Epithelial cell of esophagus (primary cell): ENCODE measurements at places on chromosomes 6 and 20.

GRCh38 chr6:133136177-133136880, 104.8 kb upstream of the EYA4 start:
- no peak for DNase-seq

GRCh38 chr6:24721461-24722215, 2.7 kb upstream of the C6orf62 start:
- no peak for DNase-seq

- peak; percentile 23 for DNase-seq
Observed at GRCh38 chr20:32605167-32605656, 20.1 kb upstream of the NOL4L start.

DNA sequence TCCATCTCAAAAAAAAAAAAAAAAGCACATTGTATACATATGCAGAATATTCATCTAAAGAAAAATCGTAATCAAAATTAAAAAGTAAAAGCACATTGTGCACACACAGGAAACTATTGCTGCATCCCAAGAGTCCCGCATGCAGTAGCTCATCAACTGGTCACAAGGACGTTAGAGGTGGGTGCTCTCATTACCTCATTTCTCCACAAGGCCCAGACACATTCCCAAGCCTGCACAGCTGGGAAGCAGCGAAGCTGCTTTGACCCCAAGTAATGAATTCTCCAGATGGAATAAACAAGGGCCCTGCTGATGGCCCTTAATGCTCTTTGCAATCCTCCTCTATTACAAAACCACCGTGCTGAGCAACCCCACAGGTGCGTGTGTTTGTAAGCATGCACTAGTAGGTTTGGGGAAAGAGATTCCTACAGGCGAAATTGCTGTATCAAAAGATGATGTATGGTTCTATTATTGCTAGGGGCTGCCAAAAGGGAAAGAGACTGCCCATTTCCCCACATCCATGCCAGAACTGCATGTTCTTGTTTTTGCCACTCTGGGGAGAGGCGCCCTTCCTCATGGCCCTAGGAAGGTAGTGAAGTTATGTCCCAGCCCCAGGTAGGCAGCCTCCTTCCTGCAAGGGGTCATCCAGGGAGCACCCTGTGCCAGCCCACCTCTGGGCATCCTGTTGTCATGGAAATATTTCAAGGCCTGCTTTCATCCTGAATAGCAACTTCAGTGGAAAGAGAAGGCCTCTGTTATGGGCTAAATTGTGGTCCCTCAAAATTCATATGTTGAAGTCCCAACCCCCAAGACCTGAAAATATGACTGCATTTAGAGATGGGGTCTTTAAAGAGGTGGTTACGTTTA, 34.6 kb upstream of the PTGIS start:
- DNase-seq, result no peak

DNA sequence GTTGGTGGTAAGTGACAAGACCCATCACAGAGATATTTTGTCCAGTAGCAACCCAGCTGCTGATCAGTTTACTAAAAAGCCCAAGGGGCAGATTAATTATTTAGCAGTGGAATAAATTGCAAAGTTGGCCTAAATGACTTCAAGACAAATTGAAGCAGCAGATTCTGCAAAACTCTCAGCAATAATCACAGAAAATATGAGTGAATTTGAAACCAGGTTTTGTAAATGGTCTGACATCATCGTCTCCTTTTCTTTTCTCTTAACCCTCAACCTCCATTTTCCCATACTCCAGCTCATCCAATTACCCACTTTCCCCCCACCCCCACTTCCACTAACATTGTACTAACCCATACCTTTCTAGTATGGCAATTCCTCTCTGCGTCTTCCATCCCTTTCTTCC, 11.3 kb upstream of the PTPRK start:
- no peak for DNase-seq

DNA sequence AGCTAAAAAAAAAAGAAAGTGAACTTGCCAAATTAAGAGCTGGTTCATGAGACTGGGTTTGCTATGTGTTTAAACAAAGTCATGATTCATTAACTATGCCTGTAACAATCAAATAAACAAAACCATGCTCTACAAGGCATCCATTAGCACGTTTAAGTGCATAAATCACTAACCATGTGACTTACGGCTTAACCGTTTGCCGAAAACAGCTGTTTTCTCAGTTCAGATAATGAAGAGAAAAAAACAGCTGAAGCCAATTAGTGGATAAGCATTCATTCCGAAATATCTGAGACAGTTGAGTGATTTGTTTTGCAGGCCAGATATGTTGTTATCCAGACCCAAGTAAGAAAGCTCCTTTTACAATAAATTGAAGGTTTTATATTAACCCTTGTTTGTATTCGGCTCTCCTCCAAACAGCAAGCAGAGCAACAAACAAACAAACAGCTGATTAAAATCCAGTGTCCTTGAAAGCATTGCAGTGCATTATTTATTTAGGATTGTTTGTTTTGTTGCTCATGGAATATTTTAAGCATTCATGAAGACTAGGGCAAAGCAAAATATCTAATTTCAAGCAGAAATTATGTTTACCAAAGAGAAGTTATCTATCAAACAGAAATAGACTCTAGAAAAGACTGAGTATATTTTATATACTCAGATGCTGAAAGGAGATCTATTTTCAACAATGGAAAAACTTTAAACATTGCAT, 343.5 kb downstream of the RFPL4B start:
- DNase-seq, result no peak

DNA sequence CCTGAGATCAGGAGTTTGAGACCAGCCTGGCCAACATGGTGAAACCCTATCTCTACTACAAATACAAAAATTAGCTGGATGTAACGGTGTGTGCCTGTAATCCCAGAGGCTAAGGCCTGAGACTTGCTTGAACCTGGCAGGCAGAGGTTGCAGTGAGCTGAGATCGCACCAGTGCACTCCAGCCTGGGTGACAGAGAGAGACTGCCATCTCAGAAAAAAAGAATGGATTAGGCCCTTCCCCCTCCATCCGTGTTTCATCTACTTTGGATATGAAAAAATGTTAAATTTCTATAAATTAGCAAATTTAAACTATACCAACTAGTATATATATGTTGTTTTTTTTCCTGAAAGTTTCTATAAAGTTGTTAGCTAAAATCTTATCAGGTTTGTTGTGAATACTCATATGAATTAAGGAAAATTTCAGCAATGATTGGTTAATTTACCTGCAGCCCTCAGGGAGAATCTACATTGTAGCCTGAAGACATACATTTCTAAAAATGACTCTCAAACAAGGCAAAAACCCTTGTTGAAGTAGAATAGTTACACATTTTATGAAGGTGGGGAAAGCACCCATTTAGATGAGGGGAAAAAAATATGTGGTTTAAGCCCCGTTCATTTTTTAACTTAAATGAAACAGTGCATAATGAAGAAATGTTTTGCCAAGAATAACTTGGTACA, 120.9 kb downstream of the TIAM2 start:
- no peak for DNase-seq

DNA sequence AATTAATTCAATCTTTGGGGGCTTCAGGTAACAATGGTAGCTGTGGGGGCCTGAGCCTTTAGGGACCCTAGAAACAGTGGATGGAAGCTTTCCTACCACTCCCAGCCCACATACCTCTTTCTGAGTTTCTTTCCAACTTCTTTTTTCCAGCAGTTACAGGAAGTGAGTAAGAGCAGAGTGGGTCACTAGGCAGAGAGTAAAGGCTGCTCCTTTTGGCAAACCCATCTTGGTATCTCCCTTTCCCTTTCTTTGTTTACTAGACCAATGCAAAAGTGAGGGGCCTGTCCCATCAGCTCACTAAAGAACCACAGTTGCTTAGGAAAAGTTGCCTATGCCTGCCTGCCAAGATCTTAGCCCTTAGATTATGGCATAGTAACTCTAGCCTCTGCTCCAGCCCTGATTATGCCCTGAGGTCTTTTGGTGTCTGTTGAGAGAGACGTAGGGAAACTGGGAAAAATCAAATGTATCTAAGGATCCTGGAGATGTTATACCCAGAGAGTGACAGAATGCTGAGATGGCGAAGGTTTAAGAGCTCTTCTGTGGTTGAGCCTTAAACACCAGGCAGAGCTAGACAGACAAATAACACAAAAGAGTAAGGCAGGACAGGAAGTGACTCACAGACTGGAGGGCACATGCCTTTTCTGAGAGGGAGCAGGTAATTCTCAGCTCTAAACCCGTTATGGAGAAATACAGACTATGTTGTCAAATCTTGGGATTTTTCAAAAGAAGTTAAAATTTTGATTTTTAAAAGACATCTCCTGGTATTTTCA, 31.3 kb downstream of the TRMT6 start:
- DNase-seq, result peak; percentile 87

DNA sequence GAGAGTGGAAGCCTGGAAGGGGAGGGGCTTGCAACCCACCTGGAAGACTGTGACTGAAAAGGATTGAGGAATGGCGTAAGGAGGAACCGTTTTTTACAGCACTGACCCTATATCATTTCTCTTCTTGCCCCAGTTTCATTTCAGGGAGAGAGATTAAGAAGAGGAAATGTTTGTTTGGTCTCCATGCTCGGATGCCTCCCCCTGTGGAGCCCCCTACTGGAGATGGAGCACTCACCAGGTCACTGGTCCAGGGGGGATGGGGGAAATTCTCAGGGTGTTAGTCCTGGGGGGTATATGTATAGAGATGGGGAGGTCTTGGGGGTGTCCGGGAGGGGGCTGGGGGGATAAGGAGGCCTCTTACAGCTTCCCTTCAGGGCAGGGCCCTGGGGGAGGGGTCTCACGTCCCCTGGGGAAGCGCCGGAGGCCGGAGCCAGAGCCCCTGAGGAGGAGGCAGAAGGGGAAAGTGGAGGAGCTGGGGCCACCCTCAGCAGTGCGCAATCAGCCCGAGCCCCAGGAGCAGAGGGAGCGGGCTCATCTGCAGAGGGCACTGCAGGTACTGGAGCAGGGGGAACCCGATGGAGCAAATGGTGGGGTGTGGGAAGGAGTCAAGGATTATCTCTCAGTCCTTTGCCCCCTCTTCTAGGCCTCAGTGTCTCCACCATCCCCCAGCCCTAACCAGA, 3.2 kb downstream of the CUTA start:
- no peak for DNase-seq

GRCh38 chr6:124970243-124970642, 8.0 kb downstream of the RNF217 start:
- no peak for DNase-seq

DNA sequence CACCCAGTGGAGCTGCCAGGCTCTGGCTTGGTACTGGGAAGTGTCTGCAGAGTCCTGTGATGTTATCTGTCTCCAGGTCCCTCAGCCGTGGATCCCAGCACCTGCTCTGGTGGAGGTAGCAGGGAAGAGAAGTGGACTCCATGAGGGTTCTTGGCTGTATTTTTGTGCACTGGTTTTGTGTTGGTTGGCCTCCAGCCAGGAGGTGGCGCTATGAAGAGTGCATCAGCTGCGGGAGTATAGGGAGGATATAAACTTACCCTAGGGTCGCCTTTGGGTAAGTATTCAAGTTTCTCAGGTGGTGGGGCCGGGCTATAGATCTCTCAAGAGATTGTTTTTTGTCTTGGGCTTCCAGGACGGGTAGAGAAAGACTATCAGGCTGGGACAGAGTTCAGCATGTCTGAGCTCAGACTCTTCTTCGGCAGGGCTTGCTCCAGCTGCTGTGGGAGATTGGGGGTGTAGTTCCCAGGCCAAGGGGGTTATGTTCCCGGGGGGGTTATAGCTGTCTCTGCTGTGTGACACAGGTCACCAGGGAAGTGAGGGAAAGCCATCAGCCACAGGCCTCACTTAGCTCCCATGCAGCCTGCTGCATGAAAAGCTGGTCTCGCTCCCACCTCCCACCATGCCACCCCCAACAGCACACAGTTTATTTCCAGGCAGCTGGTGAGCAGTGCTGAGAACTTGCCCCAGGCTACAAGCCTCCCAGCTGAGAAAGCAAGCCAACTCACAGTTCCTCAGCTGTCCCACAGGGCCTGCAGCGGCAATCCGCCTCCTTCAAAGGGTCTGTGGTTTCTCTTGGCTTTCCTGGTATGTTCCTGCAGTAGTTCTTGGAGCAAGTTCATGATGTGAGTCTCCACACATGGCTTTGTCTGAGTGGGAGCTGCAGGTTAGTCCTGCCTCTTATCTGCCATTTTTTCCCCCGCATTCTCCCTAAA, 115.7 kb downstream of the AIG1 start:
- peak; percentile 82 for DNase-seq

DNA sequence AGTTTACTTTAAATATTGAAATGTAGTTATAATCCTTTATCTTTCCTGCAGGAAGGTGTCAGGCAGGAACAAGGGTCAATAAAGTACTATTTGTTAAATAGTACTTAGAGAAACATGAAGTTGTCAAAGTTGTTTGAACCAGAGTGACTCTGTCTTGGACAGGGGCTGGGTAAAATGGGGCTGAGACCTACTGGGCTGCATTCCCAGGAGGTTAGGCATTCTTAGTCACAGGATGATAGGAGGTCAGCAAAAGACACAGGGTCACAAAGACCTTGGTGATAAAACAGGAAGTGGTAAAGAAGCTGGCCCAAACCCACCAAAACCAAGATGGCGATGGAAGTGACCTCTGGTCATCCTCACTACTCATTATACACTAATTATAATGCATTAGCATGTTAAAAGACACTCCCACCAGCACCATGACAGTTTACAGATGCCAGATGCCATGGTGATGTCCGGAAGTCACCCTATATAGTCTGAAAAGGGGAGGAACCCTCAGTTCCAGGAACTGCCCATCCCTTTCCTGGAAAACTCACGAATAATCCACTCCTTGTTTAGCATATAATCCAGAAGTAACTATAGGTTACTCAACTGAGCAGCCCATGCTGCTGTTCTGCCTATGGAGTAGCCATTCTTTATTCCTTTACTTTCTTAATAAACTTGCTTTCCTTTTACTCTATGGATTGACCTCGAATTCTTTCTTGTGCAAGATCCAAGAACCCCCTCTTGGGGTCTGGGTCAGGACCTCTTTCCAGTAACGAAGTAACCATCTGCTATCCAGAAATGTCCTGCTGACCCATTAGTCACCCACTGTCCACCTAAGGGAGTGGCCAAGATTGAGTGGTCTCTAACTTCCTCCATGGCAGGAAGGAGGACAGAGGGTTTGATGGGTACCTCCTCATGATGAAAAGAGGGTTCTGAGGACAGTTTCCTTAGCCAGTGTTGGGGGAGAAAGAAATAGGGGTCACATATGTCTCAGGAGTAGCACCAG, 19.6 kb downstream of the SLC22A2 start:
- DNase-seq, result peak; percentile 65

DNA sequence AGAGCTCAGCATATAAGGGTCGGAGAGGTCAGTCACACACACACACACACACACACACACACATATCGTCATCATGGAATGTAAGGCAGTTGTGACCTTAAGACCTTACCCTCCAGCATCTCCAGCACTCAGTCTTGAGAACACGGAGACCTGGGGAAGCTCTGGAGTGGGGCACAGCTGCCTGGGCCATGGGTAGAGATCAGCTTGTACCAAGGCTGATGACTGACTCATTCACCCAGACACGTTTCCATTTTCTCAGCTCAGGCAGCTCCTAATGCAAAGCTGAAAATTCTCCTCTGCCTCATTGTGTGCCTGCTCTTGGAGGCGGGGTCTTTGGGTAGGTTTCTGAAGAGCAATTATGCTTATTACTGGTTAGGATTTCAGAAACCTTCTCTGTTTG, 38.3 kb upstream of the PDYN start:
- DNase-seq, result no peak
